ENCODE measurements at places on chromosomes 4 and X.

DNA sequence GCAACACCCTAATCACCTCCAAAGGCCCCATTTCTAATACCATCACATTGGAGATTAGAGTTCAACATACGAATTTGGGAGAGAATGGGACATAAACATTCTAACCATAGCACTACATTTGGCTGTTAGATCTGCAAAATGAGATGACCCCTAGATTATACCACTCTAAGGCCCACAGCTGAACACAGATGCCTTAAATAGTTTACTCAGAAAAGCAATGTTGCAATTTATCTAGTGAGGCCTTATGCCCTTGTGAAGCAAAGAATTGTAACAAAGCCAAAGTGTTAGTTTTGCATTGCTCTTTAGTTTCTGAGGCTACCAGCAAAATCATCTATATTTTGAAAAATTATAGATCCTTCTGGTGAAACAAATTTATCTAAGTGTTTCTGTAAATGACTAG is 31.6 kb upstream of the ARHGEF6 start:
- DNase-seq = no peak

DNA sequence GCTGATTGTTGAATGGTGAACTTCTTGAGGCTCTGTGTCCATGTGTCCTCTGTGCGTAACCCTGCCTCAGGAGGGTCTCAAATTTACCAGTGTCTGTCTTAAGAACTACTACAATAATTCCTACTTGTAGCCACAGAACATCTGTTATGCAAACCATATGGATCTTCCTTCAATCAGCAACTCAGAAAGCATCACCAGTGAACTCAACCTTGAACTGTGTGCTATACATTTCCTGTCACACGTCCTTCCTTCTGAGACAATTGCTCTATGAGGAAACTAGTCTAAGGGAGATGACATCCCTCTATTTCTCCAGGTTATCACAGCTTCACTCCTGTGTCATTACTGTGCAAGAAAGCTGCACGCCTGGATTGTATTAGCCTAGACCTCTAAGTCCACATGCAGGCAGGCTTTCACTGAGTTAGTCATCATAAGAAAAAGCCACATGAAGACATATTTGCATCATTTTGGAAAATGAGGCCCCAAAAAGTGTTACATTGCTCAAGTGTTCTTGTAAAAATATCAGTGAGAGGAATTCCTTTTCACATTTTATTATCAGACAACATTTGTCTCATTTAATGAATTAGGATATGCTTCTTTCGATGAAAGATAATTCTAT is 157.8 kb downstream of the AFF2 start:
- DNase-seq = no peak

DNA sequence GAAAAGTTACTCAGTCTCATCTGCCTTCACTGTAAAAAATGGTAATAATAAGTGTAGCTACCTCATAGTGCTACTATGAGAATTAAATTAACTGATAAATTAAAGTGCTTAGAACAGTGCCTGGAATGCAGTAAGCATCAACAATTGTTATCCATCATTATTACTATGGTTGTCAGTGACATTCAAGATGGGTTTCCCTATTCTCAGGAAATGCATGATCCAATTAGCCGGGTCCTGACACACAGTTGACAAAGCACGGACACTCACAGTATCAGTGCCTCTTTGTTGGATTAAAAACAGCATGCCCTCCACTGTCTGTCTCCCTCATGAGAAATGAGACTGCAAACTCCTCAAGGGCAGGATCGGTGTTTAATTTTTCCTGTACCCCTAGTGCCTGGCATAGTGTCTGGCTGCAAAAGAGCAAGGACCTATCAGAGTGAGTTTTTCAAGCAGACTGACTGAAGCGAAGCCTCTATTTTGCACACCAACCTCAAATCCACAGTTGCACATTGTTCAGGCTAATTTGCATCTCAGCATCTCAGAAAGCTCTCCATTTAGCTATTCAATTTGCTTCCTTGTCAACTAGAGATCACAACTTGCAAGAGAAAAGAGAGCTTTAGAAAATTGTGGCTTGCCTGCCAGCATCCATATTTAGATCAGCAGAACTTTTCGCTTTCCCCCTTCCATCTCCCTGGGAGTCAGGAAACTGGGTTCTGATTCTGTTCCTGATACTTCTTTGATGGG is 122.9 kb downstream of the LDB2 start:
- DNase-seq = no peak

DNA sequence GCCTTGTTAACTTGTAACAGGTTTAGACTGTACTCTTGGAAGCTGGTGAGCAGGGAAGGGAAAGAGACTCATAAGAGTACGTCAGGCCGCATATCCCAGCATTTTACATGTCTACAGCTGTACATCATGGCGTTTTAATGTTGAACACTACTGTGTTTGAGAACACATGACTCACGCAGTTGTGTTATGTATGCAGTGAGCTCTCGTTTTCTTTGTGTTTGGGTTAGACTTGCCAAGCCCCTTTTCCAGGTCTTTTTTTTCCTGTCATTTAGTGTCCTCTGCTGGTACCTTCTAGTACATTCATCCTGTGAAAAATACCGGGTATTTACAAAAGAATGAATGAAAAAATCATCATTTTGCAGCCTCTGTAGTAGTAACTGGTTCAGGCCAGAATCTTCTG is 35.3 kb downstream of the SMS start:
- DNase-seq = no peak

DNA sequence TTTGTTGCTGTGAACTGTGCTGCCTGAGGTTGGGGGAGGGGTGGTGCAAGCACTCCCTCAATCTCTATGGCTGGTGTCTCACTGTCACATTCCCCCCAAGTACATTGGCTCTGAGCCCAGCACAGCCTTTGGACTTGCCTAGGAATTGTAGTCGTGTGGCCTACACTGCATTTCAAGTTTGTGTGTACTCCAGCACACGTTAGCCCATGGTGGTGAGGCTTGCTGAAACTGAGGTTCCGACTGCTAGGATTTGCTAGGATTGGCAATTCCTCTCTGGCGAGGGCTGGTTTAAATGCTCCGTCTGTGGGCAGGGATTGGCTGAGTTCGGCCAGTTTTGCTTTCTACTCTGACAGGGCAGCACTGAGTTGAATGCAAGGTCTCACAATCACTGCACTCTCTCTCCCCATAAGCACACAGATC is 121.7 kb upstream of the CXXC4 start:
- DNase-seq = no peak

GRCh38 chrX:129779747-129780146 is at the start of gene SASH3:
Gene SASH3, plus strand, starts transcription at chrX:129779949. Its CDS starts 149 bp downstream, at chrX:129780098.
- peak; percentile 56 for DNase-seq

- no peak for DNase-seq
Measured at GRCh38 chrX:5180135-5180741, 1048.4 kb downstream of the NLGN4X start.

GRCh38 chr4:70915036-70915815 is 13.1 kb downstream of the MOB1B start:
- no peak for DNase-seq

DNA sequence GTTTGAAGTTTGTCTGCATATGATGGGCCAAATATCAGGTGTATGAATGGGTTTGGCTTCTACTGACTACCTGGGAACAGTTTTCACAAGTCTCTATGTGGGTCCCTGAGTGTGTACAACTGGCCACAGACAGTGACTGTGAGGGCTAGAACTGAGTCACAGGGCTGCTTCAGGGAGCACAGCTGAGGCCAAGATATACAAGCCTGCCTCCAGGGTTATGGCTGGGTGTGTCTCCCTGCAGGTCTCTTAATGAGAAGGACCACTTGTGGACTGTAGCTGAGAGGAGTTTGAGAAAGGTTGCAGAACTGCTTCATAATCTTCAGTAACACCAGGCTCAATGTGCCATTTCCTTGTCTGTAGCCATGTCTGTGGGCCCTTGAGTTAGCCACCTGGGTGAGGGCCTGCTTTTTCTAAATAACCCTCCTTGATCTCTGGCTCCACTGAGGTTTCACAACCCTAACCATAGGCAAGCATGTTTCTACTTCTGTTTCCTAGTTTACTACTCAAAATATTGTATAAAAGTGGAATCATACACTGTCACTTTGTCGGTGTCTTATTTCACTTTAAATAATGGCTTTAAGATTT is 81.3 kb downstream of the ZNF732 start:
- no peak for DNase-seq

DNA sequence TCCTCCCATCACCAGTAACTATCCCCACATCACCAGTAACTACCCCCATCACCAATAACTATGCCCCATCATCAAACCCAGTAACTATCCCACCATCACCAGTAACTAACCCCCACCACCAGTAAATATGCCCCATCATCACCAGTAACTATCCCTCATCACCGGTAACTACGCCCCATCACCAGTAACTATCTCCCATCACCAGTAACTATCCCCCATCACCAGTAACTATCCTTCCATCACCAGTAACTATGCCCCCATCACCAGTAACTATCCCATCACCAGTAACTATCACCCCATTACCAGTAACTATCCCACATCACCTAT is 2.9 kb downstream of the ASMTL start:
- no peak for DNase-seq

- no peak for DNase-seq
Measured at GRCh38 chrX:148412006-148412405, 88.4 kb upstream of the AFF2 start.

All from GM12864 (cell line).